ENCODE measurements at places on chromosomes 5 and 9.
A peak's percentile ranks its signal among the peaks of the same experiment; 100 is the strongest.

DNA sequence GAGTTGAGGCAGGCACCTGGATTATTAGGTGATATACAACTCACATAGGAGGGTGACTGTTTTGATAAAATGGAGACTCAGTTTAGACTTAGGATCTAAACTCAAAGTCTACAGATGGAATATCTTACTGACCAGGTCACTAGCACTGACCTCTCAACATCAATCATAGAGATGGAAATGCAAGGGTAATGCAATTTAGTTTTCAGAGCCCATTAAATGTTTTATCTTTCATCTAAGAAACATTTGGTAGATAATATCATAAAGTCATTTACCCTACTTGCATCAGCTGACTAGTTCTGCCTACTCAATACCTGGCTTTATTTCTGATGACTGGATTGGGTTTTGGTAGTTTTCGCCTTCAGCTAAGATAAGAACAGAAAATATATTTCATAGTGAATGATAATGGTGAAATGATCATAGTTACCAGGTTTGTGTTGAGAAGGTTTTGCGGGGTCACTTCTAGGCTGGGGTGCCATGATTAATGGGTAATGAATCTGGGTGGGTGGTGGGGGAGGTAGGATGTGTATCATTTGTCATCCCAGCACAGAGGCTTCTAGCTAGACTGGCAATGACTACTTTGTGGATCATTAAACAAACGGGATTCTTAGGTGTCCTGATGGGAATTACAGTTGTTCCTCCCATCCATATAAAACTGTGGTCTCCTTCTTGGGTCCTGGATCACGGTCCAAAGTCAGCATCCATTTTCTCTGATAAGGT, 173.4 kb downstream of the PPP2R2B start:
- DNase-seq = no peak

- no peak for DNase-seq
Observed at GRCh38 chr5:150561192-150561512, 53.2 kb downstream of the NDST1 start.

GRCh38 chr5:56369361-56369811, 136.3 kb upstream of the ANKRD55 start:
- DNase-seq = no peak

DNA sequence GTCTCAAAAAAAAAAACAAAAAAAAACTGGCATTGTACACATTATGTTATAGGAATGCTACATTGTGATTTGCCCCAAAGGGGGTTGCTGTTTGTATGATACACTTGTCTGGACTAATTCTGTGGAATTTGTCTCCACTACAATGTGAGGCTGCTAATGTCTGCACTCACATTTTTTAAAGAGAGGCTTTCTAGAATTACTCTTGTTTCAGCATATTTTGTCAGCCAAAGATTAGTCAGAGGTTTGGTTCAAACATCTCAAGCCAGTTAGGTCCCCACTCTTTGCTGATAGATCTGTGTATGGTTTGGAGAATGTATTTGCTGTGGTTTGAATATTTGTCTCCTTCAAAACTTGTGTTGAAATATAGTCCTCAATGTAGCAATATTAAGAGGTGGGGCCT, 59.3 kb upstream of the ZNF169 start:
- no peak for DNase-seq

DNA sequence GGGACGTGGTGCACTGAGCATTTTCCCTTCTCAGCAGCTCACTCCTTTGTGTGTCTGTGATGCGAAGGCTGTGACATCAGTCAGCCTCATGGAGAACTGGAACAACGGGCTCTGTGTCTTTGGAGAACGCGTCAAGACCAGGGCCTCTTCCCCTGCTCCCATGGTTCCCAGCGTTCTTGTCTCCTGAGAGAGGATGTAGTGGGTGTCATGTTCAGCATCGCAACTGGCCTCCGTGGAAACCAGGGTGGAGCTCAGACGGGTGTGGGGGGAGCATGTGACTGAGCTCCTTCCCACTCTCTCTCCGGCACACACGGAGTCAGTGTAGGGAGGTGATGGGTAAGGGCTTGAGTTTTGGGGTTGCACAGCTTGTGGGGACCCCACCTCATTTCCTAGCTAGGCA, 59.7 kb downstream of the TENT4A start:
- DNase-seq = no peak

GRCh38 chr9:36956908-36957307, 77.2 kb downstream of the PAX5 start:
- no peak for DNase-seq

DNA sequence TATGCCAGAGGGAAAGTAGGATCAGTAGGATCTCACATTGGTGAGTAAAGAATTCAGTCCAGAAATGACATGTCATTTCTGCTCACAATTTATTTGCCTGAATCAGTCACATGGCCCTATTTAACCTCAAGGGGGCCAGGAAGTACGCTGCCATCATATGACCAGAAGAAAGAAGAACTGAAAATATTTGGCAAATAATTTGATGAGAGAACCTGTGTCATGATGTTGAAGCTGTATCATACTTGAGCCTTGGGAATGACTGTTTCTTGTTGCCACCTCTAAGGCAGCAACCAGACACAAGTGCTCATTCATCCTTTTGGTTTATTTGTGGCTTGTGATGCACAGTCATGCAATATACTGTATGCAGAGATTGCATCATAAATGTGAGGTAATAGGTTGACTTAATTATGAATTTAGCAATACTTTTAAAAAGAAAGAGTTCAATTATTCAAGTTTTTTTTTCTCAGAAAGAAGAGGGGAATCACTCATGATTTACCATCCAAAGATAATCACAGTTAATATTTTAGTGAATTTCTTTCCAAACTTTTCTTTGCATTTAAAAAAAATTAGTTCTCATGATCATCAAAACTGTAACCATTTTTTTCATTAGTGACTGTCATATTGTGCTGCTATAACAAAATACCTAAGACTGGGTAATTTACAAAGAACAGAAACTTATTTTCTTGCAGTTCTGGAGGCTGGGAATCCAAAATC, 8.2 kb upstream of the ZFYVE16 start:
- no peak for DNase-seq

DNA sequence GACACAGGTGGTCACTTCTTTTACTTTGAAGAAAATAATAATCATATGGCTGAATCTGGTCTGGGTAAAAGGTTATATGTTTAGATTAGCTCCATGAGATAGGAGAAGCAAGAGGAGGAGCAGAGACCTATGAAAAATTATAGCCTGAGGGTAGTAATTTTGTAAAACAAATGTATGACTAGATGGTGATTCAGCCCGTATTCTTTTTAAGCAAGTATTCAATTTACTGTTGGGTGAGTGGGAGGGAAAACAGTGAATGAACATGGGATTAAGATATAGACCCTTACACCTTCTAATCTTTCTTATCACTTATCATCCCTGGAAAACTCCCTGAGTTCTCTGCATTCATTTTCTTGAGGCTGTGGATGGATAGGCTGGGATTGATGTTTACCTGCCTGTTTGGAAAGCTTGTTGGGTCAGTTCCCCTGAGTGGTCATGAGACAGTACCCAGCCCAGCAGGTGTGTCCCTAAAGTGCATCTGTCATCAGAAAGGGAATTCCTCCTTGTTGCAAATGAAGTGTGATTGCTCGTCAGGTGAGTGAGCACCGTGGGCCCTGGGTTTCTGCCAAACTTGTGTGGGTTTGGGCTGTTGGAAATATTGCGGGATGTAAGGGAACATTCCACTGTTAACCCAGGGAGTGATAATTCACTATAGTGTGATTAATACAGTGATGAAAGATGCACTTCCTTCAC, 101.2 kb upstream of the GDNF start:
- DNase-seq = no peak

DNA sequence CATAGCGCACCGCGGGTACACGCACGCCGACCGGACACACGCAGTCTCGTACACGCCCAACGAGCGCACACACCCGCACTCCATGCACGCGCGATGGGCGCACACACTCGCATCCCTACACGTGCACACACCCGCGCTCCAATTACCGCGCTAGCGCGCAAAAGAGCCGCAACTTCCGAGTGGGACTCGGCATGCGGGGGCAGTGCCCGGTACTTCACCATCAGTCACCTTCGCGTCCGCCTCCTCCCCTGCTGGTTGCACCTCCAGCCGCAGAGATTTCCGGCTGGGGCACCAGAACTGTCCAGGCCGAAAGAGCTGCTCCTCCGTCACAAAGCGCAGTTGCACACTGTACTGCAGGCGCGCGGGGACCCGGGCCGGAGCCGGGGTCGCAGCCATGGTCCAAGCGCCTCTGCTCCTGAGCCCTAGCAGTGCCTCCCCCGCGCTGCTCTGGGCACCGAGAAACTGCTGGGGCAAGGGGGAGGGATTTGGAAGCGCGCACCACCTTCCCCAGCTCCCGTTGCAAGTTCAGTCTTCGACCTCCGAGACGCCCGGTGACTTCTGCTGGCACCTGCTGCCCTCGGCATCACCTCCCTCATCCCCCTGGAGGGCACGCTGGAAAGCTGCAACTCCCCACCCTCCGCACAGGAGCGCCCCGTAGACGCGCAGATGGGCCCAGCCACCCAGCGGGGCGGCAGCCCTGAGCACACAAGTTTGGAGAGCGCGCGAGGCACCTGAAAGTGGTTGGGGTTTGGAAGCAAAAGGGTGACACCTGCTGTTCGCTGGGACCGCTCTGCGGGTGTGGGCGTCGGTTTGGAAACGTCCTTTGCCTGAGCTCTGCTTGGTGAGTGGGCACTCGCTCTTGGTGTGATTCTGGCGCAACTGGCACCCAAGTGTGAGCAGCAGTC, 337.4 kb upstream of the PUM3 start:
- peak; percentile 14 for DNase-seq

- DNase-seq = no peak
Observed at GRCh38 chr9:86674487-86674886, 272.8 kb downstream of the GAS1 start.

DNA sequence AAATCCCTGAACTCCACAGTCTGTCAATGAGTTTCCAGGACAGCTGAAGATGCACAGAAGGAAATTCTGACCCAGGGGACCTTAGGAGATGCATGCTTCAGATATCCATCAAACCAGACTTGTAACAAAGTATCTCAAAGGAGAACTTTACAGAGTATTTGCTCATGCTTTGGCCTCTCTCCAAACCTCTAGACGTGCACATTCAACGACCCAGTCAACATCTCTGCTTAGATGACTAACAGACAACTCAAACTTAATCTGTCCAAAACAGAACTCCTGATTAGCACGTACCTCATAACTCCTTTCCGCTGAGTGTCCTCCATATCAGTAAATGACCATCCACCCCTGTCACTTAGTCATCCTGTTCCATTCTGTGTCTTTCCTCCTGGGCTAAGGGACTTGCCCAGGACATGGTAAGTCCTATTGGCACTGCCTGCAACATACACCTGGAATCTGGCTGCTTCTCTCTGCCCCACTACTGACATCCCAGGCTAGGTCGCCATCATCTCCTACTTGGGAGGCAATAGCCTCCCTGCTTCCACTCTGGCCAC, 107.4 kb downstream of the LMNB1 start:
- no peak for DNase-seq

GRCh38 chr5:137152616-137153015, 346.5 kb downstream of the SPOCK1 start:
- no peak for DNase-seq

GRCh38 chr5:116935561-116936162, 361.0 kb upstream of the SEMA6A start:
- DNase-seq = no peak

DNA sequence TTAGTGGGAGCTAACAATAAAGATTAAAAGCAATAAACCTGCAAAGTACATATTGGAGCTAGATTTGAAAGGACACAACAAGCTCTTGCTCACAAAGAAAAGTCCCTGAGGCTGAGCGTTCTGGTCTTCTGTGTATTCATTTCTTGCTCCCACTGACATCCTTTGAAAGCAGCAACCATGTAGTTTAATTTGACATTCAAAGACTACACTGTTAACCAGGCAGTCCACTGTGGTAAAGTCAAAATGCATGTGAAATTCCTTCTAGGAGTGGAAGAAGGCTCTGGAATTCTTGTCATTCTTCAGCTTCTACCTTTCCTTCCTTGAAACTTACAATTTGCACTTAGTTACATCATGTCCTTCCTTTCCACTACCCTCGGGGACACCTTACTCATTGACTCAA, 480.7 kb downstream of the CSNK1G3 start:
- DNase-seq = no peak

DNA sequence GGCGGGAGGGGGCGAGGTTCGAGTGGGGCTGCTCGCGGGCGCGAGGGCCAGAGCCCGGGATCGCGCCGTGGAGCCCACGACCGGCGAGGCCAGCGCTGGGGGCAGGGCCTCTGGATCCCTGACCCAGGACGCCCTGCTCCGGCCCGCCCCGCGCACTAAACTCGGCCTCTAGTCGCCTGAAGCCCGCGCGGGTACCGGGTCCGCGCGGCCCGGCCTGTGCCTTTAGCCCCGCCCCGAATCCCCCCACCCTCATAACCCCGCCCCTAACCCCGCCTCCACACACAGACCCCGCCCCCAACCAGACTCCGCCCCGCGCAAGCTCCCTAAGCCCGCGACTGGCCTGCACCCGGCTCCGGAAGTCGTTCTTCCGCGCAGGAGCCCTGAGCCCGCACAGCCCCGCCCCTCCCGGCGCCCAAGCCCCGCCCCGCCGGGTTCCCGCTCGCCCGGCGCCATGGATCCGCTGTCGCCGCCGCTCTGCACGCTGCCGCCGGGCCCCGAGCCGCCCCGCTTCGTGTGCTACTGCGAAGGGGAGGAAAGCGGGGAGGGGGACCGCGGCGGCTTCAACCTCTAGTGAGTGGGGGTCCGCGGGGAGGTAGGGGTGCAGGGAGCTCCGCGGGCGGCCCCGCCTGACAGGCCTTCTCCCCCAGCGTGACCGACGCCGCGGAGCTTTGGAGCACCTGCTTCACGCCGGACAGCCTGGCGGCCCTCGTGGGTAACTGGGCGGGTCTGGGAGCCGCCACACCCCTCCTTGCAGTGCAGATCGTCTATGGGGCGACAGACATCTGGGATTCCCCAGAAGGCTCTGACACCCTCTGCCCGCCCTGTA, at the start of gene PAXX:
Gene PAXX, plus strand, starts transcription at position 430 of the 826 bp plus-strand sequence. Its CDS starts 22 bp downstream, at position 452.
- DNase-seq = peak; percentile 92

- no peak for DNase-seq
Observed at GRCh38 chr5:133391354-133392136, 220.8 kb downstream of the FSTL4 start.

- DNase-seq = no peak
Observed at GRCh38 chr9:108681851-108682590, 173.8 kb downstream of the ACTL7B start.

DNA sequence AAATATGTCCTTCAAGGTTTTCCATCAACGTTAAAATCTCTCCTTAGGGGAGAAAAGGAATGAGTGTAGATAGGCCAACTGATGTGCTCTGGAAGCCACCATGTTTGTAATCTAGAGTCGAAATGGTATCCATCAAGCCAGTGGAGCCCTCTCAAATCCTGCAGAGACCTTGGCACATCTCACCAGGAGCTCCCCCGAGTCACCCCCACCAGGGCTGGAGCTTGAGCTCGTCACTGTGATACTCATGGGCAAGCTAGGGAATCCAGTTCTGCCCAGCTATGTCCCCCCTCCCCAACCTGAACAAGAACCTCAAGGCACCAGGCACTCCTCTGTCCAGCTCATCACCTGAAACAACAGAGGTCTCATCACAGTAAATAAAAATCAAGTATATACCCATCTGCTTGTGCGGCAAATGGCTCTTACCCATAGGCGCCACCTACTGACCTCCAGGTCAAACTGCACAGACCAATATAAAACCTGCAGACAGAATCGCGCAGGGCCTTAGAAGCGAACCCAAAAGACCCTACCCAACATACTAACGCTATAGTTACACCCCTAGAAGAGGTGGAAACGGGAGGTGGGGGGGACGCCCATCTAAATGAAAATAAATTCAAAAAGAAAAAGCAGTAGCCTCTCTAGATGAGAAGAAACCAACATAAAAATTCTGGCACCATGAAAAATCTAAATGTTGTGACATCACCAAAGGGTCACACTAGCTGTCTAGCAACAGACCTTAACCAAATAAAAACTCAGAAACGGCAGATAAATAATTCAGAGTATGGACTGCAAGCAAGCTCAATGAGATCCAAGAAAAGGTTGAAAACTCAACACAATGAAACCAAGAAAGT, 75.0 kb downstream of the TTC39B start:
- DNase-seq = no peak

- no peak for DNase-seq
Observed at GRCh38 chr5:7376871-7377270, 19.1 kb upstream of the ADCY2 start.
